Kidney epithelial cell (primary cell): ENCODE measurements at places on chromosomes 4 and X.

- no peak for DNase-seq
These were observed 50.1 kb downstream of the NHS start for GRCh38 chrX:17425136-17425535.

- no peak for DNase-seq
These were observed 9.0 kb downstream of the FAM193A start for GRCh38 chr4:2545321-2546013.

DNA sequence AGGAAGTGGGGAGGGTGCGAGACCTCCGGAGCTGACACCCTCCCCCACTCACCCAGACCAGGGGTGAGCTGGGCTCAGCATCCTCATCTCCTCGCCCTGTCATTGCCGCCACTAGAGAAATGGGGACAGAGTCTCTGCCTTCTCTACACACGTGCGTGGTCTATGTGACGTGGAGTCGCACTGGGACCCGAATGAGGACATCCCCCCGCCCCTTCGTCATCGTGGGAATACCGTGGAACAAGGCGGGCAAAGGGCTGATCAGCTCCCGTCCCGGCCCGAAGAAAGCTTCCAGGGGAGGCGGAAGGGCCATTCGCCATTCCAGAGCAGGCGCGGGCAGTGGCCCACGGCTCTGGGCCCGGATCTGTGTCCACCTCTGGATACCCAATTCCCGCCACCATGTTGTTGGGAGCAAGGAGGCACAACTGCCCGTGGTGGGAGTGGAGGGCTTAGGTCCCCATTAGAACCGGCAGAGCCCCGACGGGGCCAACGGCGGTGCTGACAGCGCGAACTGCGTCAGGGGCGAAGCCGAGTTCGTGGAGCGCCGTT, 12.0 kb downstream of the HMX1 start:
- no peak for DNase-seq

GRCh38 chrX:13077168-13077567, 32.7 kb upstream of the FAM9C start:
- DNase-seq = no peak

DNA sequence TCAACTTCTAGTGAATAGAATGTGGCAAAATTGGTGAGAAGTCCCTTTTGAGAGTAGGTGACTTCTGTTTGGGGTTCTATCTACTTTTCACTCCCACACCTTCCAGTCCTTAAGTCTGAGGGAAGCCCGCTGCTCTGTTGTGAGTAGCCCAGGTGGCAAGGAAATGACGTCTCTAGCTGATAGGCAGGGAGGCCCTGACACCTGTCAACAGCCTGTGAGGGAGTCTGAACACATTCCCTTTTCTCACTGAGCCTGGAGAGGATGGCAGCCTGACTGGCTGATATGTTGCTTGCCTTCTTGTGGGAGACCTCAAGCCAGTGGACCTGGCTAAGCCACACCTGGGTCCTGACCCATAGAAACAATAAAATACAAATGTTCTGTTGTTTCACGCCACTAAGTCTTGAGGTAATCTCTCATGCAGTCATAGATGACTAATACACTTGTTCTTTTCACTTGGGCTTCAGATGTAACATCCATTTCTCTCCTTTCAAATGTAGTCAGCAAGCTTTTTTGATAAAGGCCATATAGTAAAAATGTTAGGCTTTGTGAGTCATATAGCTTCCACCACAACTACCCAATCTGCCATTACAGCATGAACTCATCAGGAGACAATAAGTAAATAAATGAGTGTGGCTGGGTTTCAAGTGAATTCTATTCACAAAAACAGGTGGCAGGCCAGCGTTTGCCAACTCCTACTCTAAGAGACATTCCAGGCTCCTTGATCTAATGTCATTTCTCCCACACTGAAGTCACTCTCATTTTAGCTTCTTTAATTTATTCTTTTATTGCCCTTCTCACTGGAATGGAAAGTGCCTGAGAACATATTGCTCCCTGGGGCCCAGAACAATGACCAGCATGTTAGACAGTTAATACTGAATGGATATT, 265.1 kb upstream of the MAD2L1 start:
- peak; percentile 56 for DNase-seq

DNA sequence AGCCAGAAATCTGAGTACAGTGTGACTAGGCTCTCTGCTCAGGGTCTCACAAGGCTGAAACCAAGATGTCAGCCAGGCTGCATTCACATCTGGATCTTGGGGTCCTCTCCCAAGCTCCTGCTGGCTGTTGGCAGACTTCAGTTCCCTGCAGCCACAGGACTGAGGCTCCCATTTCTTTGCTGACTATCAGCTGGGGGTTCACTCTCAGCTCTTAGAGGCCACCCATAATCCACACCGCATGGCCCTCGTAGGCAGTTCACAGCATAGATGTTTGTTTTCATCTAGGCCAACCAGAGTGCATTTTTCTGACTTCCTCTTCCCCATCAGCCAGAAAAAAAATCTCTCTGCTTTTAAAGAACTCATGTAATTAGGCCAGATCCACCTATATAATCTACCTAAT, 8.2 kb upstream of the WDR44 start:
- no peak for DNase-seq

GRCh38 chrX:52865343-52865998, 2.4 kb downstream of the XAGE3 start:
- no peak for DNase-seq

- DNase-seq = no peak
These were observed 47.5 kb upstream of the NSUN7 start for GRCh38 chr4:40702137-40702799.

DNA sequence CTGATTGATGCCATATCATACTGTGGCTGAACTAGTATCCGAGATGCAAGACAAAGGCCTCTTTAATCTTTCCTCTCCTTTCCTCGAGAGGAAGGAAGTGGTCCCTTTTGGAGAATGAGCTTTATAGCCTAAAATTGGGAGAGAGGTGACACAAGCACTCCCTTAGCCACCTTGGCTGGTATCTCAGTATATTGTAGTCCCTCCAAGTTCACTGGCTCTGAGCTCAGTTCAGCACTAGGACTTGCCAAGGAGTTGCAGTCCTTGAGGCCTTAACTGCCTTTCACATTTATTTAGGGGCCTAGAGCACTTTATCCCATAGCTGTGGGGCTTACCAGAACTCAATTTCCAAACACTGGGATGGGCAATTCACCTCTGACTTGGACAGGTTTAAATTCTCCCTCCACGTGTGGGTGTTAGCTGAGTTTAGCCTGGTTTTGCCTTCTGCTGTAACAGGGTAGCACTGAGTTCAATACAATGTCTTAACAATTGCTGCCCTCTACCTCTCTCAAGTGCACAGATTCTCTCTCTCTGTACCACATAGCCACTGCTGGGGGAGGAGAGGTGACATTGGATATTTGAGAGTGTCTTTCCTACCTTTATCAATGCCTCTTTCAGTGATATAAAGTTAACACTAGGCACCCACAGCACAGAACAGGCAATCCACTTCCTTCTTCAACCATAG, 216.4 kb downstream of the TECRL start:
- DNase-seq = no peak

GRCh38 chrX:53088136-53088974, 5.6 kb upstream of the KANTR start:
- DNase-seq = peak; percentile 32

GRCh38 chr4:44118971-44119680, 329.5 kb downstream of the KCTD8 start:
- DNase-seq = no peak

GRCh38 chrX:17520016-17520615, 145.1 kb downstream of the NHS start:
- no peak for DNase-seq

DNA sequence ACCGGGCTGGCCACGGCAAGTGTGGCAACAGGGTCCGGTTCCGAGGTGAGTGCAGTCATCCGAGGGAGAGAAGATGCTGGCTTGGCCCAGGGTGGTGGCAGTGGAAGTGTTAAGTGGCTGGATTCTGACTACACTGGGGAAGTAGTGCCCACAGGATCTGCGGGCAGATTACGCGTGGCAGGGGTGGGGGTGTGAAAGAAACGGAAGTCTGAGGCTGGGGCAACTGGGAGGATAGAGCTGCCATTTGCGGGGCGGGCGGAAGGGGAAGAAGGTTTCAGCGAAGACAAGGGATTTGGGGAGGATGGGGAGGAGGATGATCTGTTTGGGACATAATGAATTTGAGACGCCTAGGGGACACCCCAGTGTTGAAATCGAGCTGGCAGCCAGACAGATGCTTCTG, 5.3 kb downstream of the RS1 start:
- DNase-seq = no peak

GRCh38 chr4:186852964-186853391, 129.3 kb upstream of the FAT1 start:
- DNase-seq = no peak

GRCh38 chr4:37463033-37463856, 218.7 kb downstream of the NWD2 start:
- no peak for DNase-seq

- DNase-seq = no peak
These were observed 7.0 kb upstream of the BEND4 start for GRCh38 chr4:42159271-42160001.

DNA sequence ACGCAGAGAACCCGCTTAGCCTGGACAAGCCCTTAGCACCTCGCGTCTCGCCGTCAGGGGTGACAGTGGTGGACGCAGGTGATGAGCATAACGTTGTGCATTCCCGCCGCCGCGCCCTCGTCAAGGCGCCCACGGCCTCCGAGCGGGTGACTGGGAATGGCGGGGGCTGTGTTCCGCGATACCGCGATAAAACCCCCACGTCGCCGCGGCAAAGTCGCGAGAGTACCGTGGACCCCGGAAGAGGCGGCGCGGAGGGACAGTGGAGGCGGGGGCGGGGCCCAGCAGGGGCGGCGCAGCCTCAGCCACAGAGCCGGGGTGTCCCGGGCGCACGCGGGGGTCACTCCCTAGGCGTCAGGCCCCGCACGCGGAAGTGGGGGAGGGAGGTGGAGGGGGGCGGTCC, 53.8 kb downstream of the ZFYVE28 start:
- DNase-seq = no peak

- DNase-seq = no peak
These were observed 1.3 kb downstream of the MTHFD2L start for GRCh38 chr4:74159143-74159709.

DNA sequence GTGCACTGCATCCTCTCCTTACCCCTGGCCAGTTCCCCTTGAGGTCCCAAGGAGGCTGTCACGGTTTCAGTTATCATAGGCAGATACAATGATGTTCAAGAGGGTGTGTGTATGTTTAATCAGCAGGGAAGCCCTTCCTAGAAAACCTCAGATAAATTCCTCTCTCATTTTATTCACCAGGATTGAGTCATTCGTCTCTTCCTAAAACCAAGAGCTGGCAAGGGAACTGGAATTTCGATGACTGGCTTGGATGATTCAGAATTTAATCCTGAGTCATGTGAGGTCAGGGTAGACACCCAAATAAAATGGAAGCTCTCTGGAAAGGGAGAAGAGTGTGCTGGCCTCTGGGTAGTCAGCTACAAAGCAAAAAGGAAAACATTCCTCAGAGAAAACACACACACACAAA, 106.2 kb upstream of the RAPGEF2 start:
- DNase-seq = peak; percentile 84

- no peak for DNase-seq
These were observed 47.7 kb upstream of the SYTL5 start for GRCh38 chrX:37958525-37959211.

GRCh38 chr4:102452854-102453253, 48.3 kb upstream of the NFKB1 start:
- DNase-seq = no peak

DNA sequence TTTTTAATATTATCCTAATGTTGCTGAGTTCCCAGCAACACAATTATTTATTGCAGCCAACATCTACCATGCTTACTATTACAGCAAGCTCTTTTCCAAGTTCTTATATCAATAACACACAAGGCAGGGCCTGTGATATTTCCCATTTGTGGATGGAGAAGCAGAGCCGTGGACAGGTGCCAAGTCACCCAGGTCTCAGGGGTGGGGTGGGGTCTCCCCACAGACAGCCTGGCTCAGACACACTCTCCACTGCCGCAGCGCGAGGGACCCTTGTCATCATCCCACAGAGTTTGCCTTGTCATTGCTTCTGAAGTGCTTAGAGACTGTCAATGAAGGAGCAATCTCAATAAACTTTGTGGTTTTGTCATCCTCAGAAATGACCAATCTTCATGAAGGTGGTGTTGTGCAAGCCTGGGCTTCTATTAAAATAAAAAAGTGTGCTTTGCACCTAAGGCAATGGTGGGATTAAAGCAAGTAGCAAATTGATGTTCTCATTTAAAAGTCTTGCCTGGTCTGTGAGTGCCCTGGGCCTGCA, 76.1 kb downstream of the SORBS2 start:
- DNase-seq = no peak

DNA sequence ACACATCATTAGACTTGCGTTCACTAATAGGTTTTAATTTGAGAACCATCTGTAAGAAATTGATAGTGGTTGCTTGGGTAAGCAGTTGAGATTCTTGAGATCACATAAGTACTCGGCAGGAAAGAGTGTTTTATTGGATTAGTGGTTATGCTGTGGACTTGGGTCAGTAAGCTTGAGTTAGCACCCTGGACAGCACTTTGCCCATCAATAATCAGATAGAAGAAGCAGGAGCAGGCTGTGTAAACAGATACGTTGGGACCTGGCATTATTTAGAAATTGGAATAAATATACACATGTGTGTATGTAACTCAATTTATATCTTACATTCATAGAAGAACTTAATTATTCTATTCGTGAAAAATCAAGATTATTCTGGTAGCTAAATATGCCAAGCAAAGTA, 357.5 kb upstream of the SMIM31 start:
- DNase-seq = no peak

- DNase-seq = no peak
These were observed 70.2 kb downstream of the SUPT20HL2 start for GRCh38 chrX:24243692-24244091.

DNA sequence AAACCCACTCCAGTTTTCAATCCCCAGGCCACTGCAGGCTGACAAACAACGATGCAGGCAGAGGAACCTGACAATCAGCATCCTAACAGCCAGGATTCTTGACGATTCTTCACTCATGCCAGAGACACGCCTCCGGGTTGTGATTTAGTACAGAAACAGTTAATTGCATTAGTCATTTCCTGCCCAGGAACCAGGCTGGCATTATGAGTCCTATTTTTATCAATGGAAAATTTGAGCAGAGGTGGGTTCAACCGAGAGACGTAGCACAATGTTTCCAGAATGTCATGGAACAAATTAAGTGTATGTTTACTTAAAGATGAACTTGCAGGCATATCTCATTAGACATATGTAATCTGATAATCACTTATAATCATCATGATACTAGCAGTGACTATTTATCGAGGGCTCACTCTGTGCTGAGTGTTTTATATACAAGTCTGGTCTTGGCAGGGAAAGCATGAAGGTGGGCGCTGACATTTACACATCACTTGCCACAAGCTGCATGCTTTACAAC, 159.7 kb downstream of the NSUN7 start:
- no peak for DNase-seq

GRCh38 chr4:121952290-121952689, 430 bp upstream of the TRPC3 start:
- DNase-seq = no peak

DNA sequence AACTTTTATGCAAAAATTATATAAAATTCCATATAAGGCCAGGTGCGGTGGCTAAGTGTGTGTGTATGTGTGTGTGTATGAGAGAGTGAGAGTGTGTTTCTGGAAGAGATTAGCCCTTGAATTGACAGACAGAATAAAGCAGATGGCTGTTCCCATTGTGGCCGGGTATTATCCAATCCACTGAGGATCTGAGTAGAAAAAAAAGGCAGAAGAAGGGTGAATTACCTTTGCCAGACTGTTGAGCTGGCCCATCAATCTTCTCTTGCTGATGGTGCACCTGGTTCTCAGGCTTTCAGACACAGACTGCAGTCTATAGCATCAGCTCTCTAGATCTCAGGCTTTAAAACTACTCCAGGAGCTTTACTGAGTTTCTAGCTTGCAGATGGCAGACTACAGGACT, 92.2 kb upstream of the SLIT2 start:
- DNase-seq = no peak
